ENCODE measurements at places on chromosomes 2 and 18. TPM values are rescaled to one million over a fixed set of nuclear protein-coding genes. Genes with fewer than 3 reads are reported as not detected.

KCNJ13 gene
- not detected for total RNA-seq

GPR45 gene
- not detected for total RNA-seq

ESPNL gene
- total RNA-seq, result 0.39 TPM

AKAIN1 gene
- total RNA-seq, result not detected

LINC00305 gene
- not detected for total RNA-seq

RAB17 gene
- 2.5 TPM for total RNA-seq

G6PC2 gene
- not detected for total RNA-seq

KCNG2 gene
- not detected for total RNA-seq

SUPT7L gene
- total RNA-seq, result 32.7 TPM

ALPI gene
- not detected for total RNA-seq

NYAP2 gene
- total RNA-seq, result 0.19 TPM

PRSS56 gene
- total RNA-seq, result not detected

- no peak for ATAC-seq
Observed at GRCh38 chr2:149732730-149733290, 145.2 kb upstream of the MMADHC start.

GRCh38 chr18:66582211-66582610, 21.7 kb downstream of the CDH19 start:
- no peak for ATAC-seq

GRCh38 chr18:56945171-56946083, 201.5 kb upstream of the BOD1L2 start:
- no peak for ATAC-seq

- ATAC-seq, result no peak
Observed at GRCh38 chr2:30545875-30546274, 98.8 kb downstream of the LCLAT1 start.

DNA sequence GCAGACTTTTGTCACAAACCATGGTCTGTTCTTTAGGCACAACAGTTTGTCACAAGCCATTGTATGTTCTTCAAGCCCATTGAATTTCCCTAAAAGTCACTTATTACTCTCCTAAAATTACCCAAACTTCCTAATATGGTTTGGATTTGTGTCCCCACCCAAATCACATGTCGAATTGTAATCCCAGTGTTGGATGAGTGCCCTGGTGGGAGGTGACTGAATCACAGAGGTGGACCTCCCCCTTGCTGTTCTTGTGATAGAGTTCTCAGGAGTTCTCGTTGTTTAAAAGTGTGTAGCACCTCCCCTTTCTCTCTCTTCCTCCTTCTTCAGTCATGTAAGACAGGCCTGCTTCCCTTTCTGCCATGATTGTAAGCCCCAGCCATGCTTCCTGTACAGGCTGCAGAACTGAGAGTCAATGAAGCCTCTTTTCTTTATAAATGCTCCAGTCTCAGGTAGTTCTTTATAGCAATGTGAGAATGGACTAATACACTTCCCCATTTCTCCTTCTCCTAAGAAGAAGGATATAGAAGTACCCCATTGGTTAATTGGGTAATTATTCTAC, 11.2 kb upstream of the GYPC start:
- no peak for ATAC-seq

GRCh38 chr2:188303363-188304031, 11.8 kb downstream of the GULP1 start:
- ATAC-seq, result no peak

GRCh38 chr2:12081481-12082210, 335.2 kb downstream of the LPIN1 start:
- no peak for ATAC-seq

GRCh38 chr2:149410701-149411484, 80.5 kb downstream of the LYPD6 start:
- ATAC-seq, result no peak

GRCh38 chr18:3468833-3469232, 18.9 kb downstream of the TGIF1 start:
- no peak for ATAC-seq

GRCh38 chr2:171800639-171801038, 93.4 kb downstream of the SLC25A12 start:
- ATAC-seq, result no peak

DNA sequence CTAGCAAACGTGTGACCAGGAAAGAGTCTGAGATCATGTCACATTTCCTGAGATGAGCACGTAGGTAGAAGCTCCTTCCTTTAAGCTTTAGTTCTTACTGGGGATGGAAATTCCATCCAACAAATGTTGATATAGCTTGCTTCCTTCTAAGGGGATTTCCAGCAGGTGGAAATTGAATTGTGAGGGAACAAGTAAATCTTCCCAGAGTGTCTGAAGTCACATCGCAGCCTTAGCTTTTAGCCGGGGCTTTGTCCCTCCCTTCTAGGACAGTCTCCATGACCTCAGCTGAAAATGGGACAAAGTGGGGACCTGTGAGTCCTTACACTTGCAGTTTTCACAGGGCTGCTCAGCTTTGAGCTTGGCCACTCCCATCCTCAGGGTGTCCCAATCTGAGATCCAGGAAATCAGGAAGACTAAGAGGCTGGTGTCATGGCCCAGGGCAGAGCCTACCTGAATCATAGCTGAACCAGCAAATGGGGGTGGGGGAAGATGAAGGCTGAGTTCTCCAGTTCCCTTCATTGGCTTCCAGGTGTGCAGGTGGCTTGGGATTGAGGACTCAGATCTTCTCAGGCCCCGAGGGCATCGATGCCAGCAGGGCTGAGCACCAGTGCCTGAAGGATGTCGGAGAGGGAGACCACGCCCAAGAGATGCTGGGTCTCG, 8.3 kb downstream of the PRKAG3 start:
- no peak for ATAC-seq

GRCh38 chr2:53058526-53058925, 709.1 kb upstream of the CHAC2 start:
- no peak for ATAC-seq

DNA sequence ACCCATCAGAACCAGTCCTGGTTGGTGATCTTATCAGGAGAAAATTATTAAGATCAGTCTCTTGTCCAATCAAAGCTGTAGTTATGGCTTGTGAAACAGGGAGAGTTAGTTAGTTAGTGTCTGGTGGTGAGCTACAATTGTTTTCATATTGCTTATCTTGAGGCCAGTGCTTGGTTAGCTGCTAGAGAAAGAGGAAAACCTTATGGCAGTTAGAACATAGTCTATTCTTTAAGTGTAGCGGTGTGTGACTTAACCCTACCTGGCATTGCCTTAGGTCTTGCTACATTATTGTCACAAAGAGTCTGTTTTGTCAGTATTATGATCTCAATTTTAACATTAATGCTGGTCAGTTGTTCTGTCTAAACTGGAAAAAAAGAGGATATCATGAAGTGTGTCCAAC, 11.5 kb upstream of the ABCA12 start:
- ATAC-seq, result no peak

DNA sequence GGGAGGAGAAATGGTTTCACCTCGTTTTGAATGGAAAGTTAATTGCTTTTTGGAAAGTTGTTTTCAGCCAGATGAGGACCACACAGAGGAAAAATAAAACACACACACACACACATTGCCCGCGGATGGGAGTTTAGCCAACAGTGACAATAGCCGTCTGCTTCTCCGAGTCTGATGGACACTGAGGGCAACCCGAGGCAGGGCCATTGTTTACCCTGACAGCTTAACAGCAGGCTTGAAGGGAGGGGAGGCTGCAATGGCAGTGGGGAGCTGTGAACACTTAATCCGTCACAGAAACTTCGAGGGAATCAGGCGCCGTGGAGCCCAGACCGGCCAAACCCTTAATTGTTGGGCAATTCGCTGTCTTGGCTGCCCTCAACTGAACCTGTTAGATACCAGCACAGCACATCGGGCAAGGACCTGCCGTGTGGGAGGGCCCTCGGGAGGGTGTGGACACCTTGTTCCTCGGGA, 145.9 kb downstream of the ACKR3 start:
- no peak for ATAC-seq

GRCh38 chr2:70412294-70413070, 110.6 kb upstream of the FAM136A start:
- no peak for ATAC-seq

GRCh38 chr18:72419914-72420313, 124.2 kb downstream of the CBLN2 start:
- ATAC-seq, result no peak

- no peak for ATAC-seq
Observed at GRCh38 chr2:204738721-204739120, 193.4 kb downstream of the PARD3B start.

GRCh38 chr2:23487735-23488492, 102.9 kb downstream of the KLHL29 start:
- ATAC-seq, result peak; percentile 30

DNA sequence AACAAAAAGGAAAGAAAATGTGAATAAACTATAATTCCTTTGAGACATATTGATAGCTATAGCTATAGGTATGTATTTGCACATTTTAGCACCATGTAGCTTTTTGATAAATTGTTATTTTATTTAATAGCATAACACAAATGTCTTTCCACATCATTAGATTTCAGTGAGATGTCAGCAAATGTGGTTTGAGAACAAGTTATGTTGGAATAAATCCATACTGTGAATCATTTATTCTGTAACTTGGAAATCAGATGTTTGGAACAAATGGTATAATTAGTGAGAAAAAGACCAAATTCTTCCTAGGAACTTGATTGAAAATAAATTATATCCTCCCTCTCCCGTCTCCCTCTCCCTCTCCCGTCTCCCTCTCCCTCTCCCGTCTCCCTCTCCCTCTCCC, 62.8 kb downstream of the NABP1 start:
- ATAC-seq, result no peak

- ATAC-seq, result no peak
Observed at GRCh38 chr2:222362336-222362735, 62.0 kb upstream of the SGPP2 start.

GRCh38 chr2:197464175-197464574, 10.8 kb downstream of the COQ10B start:
- no peak for ATAC-seq

- ATAC-seq, result no peak
Observed at GRCh38 chr2:144211826-144212225, 308.1 kb downstream of the ZEB2 start.

GRCh38 chr2:186590759-186591505, 1.1 kb downstream of the ITGAV start:
- ATAC-seq, result peak; percentile 38

GRCh38 chr2:191155608-191156071, 4.8 kb upstream of the STAT4 start:
- ATAC-seq, result no peak

DNA sequence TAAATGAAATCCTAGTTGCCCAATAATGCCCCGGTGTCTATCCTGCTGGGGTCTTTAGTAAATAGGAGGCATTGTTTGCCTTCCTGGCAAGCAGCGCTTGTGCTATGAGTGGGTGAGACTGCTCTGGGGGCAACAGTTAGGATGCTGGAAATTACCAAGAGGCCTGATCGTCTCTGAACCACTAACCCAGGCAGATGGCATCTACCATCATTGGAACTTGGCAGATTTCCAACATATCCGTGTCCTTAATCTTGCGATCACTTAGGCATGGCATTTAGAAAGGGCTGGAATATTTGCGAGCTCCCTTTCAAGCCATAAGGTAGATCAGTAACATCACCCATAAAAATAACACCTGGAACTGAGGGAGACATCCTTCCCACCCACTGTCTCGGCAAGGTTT, 18.8 kb upstream of the SH3RF3 start:
- ATAC-seq, result no peak

GRCh38 chr18:28147674-28148171, 29.2 kb downstream of the CDH2 start:
- no peak for ATAC-seq

DNA sequence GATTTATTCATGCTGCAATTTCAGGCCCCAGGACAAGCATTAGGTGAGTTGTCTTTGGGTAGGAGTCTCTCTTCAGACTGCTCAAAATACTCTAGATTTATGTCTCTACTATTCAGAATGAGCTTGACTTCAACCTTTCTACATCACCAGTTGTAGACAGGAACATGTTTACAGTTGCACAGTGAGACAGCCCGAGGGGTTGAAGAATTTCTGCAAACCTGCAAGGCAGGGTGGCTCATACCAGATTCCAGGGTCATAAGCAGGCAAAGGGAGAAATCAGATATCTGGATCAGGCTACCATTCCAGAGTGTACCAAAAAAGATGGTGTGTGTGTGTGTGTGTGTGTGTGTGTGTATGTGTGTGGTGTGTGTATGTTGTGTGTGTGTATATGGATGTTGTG, 112.4 kb downstream of the SPP2 start:
- no peak for ATAC-seq

DNA sequence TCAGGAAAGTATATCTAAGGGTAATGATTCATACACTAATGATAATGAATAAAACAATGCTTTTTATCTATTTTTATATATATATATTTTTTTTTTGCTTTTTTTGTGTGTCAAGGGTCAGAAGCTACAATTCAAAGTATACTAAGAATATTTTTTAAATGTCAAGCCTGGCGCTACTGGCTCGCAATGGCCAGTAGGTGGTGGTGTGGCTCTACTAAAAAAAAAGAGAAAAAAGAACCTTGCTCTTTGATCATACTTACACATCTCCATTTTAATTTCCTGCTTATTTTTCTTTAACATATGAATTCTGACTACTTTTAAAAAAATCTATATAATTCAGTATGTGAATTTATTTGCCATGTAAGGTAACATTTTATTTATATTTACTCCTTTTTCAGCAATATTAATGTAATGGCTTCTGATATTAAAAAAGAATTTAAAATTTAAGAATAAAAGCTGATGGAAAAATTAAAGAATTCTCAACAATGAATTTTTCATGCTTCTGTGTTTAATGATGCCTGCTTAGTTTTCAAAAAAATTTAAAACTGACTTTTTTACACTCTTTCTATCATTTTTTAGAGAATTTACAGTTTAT, 232.9 kb downstream of the GULP1 start:
- no peak for ATAC-seq

DNA sequence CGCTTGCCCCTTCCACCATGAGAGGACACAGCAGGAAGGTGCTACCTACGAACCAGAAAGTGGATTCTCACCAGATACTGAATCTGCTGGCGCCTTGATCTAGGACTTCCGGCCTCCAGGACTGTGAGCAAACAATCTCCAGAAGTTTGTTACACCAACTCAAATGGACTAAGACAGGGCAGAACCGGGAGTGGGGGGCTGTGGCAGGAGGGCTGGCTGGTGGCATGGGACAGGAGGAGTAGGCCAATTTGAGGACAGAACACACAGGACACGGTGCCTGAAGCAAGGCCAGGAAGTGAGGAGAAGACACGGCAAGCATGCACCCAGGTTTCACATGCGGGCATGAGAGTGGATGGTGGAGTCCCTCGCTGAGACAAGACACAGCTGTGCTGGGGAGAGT, 40.1 kb downstream of the CRACDL start:
- ATAC-seq, result no peak

Data from activated T-helper 17 cell treated with anti-CD3 and anti-CD28 coated beads, Interleukin-2, amount 50 U/mL, for 72 hours (primary cell).